ENCODE measurements at places on chromosomes 12 and 14. TPM values are rescaled to one million over a fixed set of nuclear protein-coding genes. Genes with fewer than 3 reads are reported as not detected.

The HSPB8 gene
- total RNA-seq, result 49.1 TPM

The GOLT1B gene
- total RNA-seq, result 34.3 TPM

The COQ10A gene
- 8.3 TPM for total RNA-seq

The TMEM229B gene
- total RNA-seq, result 1.5 TPM

DNA sequence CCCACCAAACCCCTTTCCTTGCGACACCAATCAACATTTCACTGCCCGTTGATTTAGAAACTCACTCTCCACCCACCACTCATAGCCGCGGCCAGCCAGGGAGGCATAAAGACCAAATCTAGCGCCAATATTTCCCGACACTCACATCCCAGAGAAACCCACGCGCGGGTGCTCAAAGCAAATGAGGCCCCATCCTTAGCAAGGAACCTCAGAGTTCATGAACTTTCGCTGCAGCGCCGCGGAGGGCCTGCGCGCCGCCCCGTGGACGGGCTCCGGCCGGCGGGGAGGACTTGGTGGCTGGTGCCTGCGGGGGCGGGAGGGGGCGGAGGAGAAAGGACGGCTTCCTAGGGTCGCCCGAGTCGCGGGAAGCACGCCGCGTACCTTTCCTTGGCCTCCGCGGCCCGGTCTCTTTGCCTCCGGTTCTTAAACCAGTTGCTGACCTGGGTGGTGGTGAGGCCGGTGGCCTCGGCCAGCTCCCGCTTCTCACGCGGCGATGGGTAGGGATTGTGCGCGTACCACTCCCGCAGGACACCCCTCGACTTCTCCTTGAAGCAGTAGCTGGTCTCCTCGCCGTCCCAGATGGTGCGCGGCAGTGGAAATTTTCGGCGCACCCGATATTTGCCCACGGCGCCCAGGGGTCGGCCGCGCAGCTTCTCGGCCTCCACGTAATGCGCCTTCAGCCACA, 886 bp downstream of the SIX1 start:
- peak; percentile 10 for DNase-seq

DNA sequence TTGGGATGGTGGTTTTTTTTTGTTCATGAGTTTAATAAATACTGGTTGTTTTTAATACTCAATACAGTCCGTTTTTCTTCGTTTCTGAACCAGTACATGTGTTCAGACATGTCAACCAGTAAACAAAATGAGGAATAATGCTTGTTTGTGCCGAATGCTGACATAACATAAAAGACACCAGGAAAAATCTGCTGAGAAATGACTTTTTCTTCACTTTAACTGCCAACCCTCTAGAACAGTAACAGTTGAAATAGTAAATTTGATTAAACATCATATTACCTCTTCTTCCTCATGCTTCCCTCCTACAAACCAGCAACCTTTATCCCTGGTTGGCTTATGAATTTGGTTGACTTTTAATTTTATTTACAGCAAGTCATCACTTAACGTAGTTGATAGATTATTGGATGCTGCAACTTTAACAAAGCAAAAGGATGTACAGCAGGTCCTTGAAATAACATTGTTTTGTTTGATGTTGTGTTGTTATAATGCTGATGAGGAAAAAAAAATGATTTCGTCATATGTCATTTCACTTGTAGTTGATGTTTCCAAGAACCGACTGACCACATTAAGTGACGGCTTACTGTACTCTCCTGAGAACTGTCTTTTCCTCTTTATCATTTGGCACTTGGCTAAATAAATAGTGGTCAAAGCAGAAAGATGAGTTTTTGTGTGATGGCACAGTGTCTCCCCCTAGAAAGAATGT, 340.5 kb downstream of the TMTC2 start:
- no peak for DNase-seq

GRCh38 chr12:19642345-19642744, 203.1 kb downstream of the AEBP2 start:
- no peak for DNase-seq

DNA sequence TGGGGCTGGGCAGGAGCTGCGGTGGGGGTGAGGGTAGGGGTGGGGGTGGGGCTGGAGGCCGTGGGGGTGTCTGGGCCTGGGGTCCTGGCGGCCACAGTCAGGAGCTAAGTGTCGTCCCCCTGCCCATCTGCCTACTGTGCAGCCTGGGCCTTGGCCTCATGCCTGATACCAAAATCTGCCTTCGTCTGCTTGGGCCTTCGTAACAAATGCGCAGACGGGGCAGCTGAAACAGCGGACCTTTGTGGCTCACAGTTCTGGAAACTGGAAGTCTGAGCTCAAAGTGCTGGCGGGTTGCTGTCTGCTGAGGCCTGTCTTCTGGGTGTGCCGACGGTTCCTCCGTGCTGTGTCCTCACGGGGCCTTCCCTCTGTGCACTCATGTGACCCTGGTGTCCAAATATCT, 61.7 kb downstream of the KIF26A start:
- DNase-seq, result no peak

DNA sequence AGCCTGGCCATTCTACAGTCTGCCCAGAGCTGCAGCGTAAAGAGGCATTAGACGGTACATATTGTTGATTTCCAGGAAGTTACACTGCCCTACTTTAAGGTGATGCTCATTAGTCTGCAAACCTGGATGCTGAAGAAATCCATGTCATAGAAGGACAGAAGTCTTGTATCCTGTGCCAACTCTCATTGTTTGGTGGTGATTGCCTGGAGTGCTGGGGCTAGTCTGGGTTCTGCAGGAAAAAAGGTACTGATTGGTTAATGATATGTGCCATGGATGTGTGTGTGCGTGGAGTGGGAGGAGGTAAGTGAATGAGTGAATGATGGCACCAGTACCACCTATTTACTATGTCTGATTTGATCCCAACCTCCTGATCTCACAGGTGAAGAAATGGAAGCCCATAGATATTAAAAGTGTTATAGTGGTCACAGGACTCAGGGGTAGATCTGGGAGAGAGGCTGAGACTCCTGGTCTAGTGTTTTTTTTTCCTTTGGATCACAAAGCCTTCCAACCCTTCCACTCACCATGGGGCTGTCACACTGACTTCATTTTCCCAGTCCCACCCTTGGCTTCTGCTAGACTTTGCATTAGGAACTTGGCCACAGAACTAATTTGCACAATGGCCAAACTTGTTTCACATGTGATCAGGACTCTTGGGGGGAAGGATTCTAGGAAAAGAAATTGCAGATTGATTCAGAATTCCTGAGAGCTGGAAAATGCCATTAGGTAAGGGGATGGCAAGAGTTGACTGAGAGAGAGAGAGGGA, 96.1 kb downstream of the TMX1 start:
- no peak for DNase-seq

GRCh38 chr12:12086973-12087692, 16.4 kb downstream of the BCL2L14 start:
- DNase-seq, result no peak

DNA sequence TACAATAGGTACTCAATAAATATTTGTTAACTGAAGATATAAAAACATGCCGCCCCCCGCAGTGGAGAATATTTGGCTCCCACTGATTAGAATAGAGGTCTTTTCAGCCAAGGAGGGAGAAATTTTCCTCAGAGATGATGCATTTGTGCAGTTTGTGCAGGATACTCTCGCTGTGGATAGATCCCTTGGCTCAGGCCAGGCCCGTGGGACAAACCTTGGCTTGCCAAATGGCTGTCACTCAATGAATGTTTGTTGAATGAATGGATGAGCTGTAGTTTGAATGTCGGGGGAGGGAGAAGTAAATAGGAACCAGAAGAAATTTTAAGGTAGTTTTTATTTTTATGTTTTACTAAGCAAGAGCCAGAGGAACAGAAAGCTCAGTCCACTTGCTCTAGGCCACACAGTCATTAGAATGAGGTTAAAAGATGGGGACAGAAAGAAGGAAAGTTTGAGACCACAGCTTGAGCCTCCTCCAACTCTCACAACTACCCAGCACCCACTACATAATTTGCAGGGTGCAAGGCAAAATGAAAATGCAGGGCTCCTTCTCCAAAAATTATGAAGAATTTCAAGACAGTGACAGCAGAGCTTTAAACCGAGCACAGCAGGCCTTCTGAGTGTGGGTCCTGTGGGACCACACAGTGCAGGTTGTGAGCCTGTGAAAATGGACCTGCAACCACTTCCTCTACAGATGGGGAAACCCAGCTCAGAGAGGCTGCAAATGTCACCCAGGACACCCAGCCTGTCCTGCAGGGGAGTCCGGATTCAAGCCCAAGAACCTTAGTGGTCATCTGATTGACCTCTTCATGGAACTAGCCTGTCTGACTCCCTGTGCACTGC, 51.4 kb downstream of the WSCD2 start:
- DNase-seq, result no peak

DNA sequence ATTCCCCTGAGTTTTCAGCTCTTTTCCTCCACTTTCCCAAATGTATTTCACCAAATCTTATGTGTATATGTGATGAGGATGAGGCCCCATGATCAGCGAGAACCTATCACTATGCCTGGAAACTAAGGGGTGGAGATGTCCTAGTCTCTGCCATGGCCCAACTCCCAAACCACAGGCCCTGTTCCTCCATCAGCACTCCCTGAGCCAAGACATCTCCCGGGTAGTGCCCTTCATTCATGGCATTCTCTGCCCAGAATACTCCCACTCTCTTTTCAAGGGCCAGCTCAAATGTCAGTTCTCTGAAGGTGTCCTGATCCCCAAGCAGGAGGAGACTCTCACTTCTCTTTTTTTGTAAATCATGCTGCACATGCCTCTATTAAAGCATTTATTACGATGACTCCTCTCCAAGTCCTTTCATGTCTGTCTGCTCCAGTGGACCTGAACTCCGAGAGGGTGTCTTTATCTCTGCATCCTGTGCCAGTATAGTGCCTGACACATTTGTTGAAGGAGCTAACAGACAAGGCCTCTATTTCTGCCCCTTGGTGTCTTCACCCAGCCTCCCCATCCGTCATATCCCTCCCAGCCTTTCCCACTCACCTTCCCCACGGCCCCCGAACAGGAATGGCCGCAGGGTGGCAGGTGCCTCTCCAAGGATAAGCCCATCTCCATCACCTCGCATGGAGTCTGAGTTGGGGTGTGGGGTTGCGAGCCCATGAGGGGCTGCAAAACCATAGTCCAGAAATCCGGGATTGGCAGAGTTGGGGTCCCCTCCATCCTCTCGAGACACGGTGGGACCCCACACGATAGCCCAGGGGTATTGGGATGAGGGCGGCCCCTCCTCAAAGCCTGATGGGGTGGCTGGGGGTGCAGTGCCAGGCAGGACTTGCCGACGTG, 3.7 kb downstream of the PIANP start:
- DNase-seq, result no peak

- DNase-seq, result peak; percentile 69
Observed at GRCh38 chr12:6934110-6934509, 6.4 kb downstream of the ATN1 start.

DNA sequence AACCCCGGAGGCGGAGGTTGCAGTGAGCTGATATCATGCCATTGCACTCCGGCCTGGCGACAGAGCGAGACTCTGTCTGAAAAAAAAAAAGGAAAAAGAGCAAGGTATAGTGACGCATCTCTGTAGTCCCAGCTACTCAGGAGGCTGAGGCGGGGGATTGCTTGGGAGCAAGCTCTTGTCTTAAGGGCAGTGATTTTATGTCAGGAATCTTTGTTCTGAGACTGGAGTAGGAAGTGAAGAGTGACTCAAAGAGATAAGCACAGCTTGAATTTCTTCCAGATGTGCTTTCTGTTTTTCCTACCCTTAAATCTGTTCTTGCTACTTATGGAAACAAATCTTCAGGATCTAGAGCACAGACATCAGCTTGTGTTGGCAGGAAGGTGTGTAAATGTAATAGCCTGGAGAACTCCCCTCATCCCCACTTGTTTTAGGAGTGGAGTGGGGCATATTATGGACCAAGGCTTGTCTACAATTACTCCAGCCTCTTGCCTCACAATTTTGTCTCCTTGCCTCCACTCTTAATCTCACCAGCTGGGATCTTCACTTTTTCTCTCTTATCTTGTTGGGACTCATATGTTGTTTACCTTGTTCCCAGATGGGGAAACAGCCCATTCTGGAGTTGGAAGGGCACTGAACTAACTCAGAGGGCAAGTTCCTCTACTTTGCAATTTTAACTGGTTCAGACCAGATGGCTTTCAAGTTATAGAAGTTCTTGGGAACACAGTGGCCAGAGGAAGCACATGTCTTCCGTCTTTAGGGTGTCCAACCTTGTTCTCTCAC, 7.5 kb downstream of the TMED2 start:
- no peak for DNase-seq

- no peak for DNase-seq
Observed at GRCh38 chr12:96313606-96314005, 86.6 kb downstream of the CDK17 start.

DNA sequence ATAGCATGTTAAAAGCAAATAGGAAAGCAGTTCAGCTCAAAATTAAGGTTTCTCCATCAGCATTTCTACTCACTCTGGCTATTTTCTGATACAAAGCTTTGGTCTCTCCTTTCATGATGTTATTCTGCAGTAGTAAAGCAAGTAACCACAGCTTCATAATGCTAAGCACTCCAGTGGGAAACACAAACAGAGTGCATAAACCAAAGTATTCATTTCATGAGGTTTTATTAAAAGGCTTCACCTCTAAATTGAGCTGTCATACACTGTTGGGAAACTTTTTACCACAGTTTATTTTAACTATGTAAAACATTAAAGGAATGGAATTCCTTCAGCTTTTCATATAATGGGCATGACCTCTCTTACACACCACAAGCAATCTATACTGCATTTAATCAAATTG, 157.9 kb upstream of the LMO3 start:
- DNase-seq, result peak; percentile 28

DNA sequence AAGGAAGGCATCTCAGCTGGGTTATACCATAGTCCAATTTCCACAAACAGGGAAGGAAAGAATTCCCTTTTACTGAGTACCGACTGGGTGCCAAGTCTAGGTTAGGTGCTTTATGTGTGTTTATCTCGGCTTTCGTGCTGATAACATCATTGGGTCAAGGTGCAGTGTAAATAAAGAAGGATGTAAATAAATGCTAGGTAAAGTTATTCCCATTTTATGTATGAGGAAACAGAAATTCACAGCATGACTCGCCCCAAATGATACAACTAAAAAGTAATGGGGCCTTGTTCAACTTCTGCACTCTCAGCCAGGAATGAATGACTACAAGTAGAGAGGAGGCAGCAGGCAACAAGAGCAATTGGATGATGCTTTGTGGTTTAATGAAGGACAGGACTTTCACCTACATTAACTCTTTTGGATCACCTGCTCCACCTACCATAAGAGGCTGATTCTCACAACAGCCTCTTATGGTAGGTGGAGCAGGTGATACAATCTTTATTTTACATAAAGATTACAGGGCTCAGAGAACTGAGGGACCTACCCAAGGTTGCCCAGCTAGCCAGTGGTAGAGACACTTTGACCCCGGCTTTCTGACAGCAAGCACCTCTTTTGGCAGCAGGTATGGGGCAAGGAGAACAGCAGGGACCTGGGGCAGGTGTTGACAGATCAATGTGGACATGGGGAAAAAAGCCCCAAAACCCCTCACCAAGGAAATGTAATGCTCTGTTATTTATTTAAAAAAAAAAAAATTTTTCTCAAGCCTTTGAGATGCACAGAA, 213.4 kb upstream of the NUDT4 start:
- no peak for DNase-seq

- no peak for DNase-seq
Observed at GRCh38 chr12:132481771-132482745, 7.9 kb upstream of the FBRSL1 start.

GRCh38 chr14:64110802-64111201, 183.4 kb downstream of the ESR2 start:
- DNase-seq, result no peak

- no peak for DNase-seq
Observed at GRCh38 chr12:68480526-68480925, 130.2 kb upstream of the RAP1B start.

Data from lung (tissue), 17 donors.